ENCODE measurements at places on chromosomes 5 and 9.

DNA sequence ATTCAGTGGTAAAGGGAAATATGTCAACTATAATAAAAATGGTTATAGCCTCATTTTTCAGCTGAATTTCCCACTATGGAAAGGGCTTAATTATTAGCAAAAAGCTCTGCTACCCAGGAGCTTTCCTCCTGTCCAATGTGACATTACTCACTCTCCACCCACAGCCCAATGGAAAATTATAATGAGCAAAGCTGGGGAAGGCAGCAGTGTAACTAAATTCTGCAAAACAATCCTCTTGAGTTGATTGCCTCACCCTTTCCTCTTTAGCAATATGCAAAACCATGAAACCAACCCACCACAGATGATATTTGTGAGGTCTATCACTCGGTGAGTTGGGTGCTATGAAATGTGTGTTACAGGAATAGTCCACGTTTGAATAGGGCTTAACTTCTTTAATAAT lies 14.0 kb upstream of the PLPPR1 start:
- DNase-seq, result no peak

DNA sequence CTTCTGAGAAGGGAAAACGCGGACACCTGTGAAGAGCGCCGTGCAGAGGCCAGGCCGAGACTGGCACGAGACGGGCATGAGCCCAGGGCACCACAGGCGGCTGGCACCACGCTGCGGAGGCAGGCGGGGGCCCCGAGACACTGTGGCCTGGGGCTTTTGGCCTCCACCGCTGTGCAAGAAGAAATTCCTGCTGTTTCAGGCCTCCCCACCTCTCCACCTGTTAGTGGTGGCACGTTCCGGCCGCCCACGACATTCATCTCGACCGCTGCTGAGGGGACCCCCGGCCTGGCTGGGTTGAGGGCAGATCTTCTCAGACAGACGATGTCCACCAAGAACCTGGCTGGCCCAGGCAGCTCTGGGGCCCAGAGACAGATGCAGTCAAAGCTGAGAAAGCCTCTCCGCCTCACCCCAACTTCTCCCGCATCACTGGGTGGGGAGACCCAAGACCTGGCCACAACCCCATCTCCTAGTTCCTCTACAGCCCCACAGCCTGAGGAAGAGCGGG lies 11.5 kb downstream of the NACC2 start:
- DNase-seq, result no peak

DNA sequence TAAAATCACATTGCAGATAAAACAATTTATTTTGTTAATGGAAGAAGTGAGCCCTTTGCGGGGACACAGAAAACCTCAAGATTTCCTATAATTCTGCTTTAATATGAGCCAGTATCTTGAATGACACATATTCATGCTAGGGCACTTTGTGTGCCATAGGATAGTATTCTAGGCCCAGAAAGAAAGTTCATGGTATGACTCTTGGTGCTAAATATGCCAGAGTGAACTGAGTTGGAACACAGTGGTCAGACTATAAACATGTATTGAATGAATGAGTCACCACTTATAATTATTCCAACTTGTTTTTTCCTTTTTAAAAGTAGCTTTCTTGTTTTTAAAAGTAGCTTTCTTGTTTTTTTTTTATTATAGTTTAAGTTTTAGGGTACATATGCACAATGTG lies 46.0 kb downstream of the ADAMTS19 start:
- no peak for DNase-seq

DNA sequence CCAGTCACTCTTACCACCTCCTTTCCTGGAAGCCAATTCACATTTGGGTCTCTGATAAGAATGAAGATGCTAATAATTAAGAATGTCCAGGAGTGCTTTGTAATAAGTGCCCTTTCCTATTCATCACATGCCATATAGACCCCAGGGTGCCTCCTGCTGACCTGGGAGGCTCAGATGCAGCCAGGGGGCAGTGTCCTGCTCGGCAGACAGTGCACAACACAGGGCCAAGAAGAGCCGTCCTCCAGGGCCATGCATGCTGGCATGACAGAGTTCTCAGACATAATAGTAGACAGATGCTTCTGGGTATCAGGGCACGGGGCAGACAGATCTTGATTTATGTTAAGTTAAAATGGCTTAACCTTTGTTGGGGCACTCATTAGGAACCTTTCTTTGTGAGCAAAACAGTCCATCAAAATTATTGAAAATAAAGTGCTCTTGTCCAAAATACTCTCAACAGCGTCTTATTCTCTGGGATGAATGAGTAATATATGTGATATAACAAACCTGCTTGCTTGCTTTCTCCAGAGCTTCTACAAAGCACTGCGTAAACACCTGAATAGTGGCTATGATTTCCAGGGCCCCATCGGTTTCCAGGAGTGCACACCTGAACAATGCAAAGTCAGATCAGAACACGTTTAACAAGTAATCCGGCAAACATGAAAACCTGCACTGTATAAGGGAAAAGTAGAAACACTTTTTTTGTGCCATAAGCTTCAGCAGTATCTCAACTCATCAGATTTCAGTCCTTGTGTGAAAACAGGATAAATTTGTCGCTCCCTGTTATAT lies 192.7 kb downstream of the FANCC start:
- no peak for DNase-seq

DNA sequence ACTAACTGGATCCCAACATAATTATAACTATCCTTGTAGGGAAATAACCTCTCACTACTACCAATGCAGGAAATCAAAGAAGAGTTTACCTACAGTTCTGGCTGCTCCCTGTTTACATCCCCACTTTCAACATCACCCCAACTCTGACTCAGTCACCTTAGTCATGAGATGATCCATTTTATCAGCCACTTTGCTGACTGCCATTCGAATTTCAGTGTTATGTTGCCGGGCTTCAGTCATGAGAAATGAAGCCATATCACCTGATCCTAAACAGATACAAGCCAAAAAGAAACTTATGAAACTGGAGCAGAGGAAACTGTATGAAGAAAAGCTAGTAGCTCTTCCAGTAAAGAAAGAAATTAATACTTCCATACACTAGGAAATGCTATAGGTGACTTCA lies 33.7 kb downstream of the SLC31A2 start:
- no peak for DNase-seq

GRCh38 chr5:14660833-14661232 lies 3.7 kb upstream of the OTULIN start:
- DNase-seq, result no peak

- no peak for DNase-seq
Measured at GRCh38 chr5:2213121-2213730, 330.5 kb upstream of the IRX4 start.

DNA sequence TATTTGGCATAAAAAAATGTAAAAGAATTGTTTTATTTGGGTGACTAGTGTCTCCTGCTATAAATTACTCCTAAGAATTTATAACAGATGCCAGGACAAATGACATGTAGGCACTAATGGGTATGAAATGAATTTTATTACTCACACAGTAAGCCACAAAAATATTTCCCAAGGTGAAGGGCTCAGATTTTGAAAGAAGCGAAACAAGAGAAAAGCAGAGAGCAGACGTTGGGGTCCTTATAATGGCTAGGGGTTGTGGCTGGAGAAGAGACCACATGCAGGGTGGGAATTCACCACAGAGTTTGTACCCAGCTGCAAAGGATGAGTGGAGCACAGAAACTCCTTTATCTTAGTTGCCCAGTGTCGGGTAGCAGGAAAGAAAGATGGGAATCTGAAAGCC lies 45.0 kb upstream of the PRR16 start:
- DNase-seq, result no peak

GRCh38 chr5:149677731-149678130 lies 52.4 kb upstream of the PPARGC1B start:
- DNase-seq, result no peak

GRCh38 chr5:127111112-127111511 lies 37.8 kb upstream of the C5orf63 start:
- DNase-seq, result no peak

- DNase-seq, result no peak
Measured at GRCh38 chr5:179242676-179243075, 102.6 kb downstream of the ADAMTS2 start.

DNA sequence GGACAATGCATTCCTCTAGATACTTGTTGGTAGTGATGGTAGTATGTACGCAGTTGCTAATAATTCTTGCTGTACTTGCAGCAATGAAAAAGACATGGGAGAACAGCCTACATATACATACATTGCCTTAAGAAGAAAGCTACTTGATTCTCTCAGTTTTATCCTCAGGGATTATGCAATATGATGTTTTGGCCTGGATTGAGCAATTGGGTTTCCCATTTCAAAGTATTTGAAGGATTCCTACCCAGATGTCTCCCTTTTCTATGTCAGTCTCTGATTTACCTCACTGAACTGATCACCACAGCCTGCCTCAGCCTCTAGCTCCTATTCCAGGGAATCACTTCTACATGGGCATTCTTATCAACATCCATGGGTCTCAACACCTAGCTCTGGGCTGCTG lies 210.1 kb upstream of the CDH10 start:
- no peak for DNase-seq

DNA sequence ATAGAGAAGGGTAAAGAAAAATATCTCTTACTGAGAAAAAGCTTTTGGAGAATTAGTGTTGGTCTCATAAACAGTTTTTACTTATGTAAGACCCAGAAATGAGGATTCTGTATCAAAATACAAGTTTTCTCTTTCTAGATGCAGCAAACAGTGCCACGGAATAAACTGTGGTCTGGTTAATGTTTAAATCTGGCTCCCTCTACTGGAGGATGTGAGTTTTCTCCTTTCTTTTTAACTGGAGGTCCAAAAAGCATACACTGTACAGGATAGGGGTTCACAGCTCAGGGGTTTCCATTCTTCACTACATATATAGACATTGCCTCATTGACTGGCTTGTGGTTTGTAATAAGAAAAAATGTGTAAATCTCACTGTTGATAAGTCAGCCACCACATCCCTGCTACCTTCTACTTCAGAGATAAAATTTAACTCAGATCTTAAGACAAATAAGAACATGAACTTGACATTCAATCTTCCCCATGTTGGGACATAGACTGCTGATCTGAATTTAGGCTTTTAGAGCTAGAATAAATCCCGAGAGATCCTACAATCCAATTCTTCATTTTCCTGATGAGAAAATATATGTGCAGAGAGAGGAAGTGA lies 98.9 kb downstream of the CFAP95 start:
- DNase-seq, result peak; percentile 61

GRCh38 chr9:121302786-121303185 lies 34.8 kb downstream of the GSN start:
- DNase-seq, result no peak

DNA sequence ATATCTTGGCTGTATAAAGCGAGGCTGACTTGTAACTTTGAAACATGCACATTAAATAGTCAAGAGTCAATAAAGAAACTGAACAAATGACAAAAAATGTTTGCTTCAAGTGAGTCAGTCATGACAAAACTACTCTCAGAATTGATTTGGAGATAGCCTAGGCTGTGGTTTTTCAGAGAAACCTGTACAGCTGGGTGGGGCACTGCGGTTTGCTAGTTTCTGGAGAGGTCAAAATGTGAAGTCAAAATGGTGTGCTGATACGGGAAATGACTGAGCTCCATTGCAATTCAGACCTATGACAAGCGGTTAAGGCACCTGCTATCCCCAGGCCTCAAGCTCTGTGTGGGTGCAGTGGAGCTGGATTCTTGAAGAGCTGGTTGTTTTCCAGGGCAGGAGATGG lies 10.3 kb upstream of the CD180 start:
- DNase-seq, result peak; percentile 97

DNA sequence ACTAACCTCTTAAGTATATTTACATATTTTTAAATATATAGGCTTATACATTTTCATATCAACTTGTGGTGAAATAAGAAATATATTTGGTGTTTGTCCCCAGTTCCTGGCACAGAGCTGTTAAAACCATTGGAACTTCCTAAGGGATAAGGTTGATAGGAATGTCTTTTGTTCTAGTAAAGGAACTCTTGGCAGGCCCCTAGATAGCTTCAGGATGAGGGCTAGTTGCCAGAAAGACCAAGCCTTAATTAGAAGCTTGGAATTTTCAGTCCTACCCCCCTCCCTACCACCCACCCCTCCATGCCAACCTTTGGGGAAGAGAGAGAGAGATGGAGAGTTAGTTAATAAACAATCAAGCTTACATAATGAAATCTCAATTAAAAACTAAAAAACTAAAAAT lies 638.6 kb upstream of the ACO1 start:
- no peak for DNase-seq

DNA sequence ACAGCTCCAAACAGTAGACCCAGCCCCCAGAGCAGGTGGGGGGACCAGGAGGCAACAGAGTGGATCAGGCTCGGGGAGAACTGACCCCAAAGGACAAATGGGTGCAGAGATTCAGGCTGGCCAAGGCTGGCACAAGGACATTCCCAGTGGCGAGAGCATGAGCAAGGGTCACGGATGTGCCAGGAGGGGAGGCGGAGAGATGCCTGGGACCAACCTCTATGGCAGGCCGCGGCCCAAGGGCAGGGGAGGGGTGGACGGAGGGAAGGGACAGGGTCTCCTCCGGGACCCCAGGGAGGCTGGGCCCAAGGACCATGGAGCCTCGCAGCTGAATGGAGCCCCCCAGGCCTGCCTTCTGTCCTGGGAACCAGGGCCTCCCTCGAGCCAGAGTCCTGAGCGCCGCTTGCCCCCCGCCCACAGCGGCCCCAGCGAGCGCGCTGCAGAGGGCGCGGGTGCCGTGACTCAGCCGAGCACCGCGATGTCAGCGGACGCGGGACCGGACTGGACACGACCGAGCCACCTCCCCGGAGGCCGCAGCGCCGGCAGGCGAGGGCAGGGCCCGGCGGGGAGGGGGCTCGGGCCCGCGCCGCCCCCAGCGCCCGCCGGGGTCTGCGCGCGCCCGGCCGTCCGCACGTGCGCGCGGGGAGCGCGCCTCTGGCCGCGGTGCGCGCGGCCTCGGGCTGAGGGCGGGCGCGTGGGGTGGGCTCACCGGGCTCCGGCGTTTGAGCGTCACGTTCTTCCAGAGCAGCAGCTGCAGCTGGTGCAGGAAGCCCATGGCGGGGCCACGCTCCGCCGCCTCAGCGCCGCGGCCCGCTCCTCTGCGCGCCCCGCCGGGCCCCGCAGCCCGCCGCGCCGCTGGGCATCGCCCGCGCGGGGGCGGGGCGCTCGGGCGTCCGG lies at the start of gene ABCA2:
TSS of gene ABCA2 (minus strand) at position 869 of the 894 bp plus-strand sequence. CDS start at position 772, 97 bp downstream.
- DNase-seq, result no peak

DNA sequence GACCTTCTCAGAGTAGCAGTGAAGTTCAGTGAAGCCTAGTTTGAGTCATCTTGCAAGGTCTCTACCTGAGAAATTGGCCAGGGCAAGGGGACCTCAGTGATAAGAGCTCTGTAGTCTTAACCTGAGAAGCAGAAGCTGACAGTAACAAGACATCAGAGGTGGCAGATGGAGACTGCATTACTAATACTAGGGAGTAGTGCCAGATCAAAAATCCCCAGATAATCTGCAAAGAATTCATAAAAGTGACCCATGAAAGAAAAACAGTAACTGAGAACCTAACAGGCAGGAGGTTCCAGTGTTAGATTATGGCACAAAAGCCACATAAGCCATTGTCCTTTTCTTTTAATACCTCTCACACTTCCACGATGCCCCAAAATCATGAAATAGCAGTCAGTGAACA lies 175.5 kb downstream of the MUSK start:
- DNase-seq, result no peak
